ENCODE measurements at places on chromosomes 11 and 22. TPM values are rescaled to one million over a fixed set of nuclear protein-coding genes. Genes with fewer than 3 reads are reported as not detected.

The IL17REL gene
- not detected for total RNA-seq

The TRIM64C gene
- total RNA-seq = not detected

The PAMR1 gene
- total RNA-seq = 206 TPM

The NARS2 gene
- 13.4 TPM for total RNA-seq

The GP1BB gene
- total RNA-seq = 10.9 TPM

The MAML2 gene
- 21.4 TPM for total RNA-seq

The ZBTB16 gene
- total RNA-seq = 33.0 TPM

The APOL5 gene
- total RNA-seq = not detected

The ROBO4 gene
- 32.9 TPM for total RNA-seq

The KCNJ11 gene
- not detected for total RNA-seq

The SAA2 gene
- not detected for total RNA-seq

The KCNE3 gene
- 2.3 TPM for total RNA-seq

The FOLR2 gene
- not detected for total RNA-seq

The DDIAS gene
- 2.9 TPM for total RNA-seq
